Activated T-helper 2 cell treated with anti-CD3 and anti-CD28 coated beads, Interferon-gamma antibody, Interleukin-2, Interleukin-4, amounts not matched to agents 10 μg/mL and 5 μg/mL and 100 μg/mL, durations not matched to agents 14 hours and 24 hours and 36 hours (primary cell): ENCODE measurements at places on chromosomes 7 and 10. TPM values are rescaled to one million over a fixed set of nuclear protein-coding genes. Genes with fewer than 3 reads are reported as not detected.
A peak's percentile ranks its signal among the peaks of the same experiment; 100 is the strongest.

GRCh38 chr10:3172081-3172445, 519 bp downstream of the PITRM1 start:
- DNase-seq, result no peak
- H3K4me1 ChIP-seq, result peaks cover 7% of the 10 kb centered on the region
- H3K27ac ChIP-seq, result peak overlapping the region; percentile 86
- peak overlapping the region; percentile 90 for H3K4me3 ChIP-seq
- H3K27me3 ChIP-seq, result peaks cover 25% of the 10 kb centered on the region

DNA sequence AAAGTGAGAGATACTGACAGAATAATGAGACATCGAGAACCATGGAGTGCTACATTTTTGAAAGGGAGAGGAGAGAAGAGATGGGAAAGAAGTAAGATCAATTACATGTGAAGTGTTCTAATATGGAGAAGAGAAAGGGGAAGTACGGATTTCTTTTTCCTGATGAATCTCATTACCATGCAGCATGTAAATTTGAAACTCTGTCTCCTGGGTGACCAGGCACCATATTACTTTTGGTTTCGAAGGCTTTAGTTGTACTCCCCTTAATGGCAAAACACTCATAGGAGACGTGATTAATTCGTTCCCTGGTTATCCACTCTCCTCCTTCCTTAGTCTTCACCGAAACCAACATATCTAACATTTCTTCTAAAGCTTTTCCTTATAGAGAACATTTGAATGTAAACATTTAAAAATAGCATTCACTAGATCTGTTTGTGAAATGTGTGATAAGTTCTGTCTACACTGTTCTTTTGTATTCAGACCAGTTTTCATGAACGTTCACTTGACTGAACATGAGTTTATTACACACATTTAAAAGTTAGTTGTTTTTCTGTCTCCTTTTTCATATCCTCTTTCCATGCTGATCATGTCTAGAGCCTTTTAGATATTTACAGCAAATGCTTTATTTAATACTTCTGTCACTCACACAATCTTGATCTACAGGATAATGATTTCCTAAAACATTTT, 80.2 kb upstream of the MSRB2 start:
- no peaks in the 10 kb centered on the region for H3K36me3 ChIP-seq
- no peak overlapping the region for H3K27ac ChIP-seq
- no peaks in the 10 kb centered on the region for H3K4me1 ChIP-seq
- DNase-seq, result no peak
- H3K27me3 ChIP-seq, result peaks cover 15% of the 10 kb centered on the region

- no peak overlapping the region for H3K4me3 ChIP-seq
- H3K36me3 ChIP-seq, result no peaks in the 10 kb centered on the region
- no peaks in the 10 kb centered on the region for H3K4me1 ChIP-seq
- H3K27me3 ChIP-seq, result peaks cover 4% of the 10 kb centered on the region
- H3K27ac ChIP-seq, result no peak overlapping the region
Measured at GRCh38 chr10:27710014-27710413, 35.6 kb downstream of the MKX start.

DNA sequence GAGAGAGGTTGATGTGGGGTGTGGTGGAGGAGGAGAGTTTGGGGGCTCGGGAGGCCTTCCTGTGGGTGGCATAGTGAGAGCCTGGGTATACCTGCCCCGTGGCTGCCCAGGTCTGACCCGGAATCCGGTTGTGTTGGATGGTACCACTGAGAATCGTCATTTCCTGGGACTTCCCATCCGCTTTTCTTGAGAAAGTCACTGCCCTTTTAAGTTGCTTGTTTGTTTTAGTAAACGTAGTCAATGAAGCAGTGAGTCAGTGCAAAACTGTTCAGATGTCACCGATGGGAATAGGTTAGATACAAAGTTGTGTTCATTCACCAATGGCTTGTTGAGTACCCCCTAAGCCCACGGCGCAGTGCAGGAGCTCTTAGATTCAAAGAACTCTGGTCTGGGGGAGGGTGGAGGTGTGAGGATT, 285.8 kb downstream of the CAMK1D start:
- DNase-seq, result peak; percentile 25
- peak overlapping the region; percentile 97 for H3K27ac ChIP-seq
- H3K4me3 ChIP-seq, result peak overlapping the region; percentile 45
- H3K4me1 ChIP-seq, result peaks cover 48% of the 10 kb centered on the region
- no peaks in the 10 kb centered on the region for H3K36me3 ChIP-seq

GRCh38 chr7:140744005-140744404, 47.5 kb downstream of the NDUFB2 start:
- peaks cover 26% of the 10 kb centered on the region for H3K36me3 ChIP-seq
- no peak for DNase-seq
- H3K4me3 ChIP-seq, result no peak overlapping the region
- no peaks in the 10 kb centered on the region for H3K27me3 ChIP-seq
- no peaks in the 10 kb centered on the region for H3K4me1 ChIP-seq
- H3K27ac ChIP-seq, result no peak overlapping the region

DNA sequence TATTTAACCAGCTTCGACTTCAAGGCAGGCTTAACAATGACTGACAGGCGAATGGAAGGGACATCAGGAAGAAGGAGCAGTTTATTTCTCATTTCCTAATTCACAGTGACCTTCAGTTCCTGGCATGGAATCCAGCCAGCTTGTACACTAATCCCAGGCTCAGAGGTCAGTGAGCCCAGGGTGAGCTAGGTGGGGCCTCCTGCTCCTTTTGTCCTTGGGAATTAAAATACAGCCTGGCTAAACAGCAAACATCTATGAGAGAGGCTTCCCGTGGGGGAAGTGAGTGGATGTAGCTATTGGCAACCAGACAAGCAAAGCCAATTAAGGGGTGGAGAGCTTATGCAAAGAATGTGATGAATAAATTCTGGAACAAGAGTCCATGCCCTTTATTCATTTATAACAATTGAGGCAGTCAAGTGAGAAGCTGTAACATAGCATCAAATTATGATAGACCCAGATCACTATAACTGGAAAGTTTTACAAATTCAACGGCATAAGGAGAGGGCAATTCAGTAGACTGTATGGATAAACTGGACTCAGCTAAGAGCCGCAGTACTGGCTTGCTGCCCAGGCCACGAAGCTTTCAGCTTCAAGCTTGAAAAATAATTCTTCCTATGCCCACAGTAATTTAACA, 57.1 kb downstream of the STK17A start:
- H3K27ac ChIP-seq, result no peak overlapping the region
- peaks cover 79% of the 10 kb centered on the region for H3K36me3 ChIP-seq
- no peaks in the 10 kb centered on the region for H3K27me3 ChIP-seq
- peaks cover 34% of the 10 kb centered on the region for H3K4me1 ChIP-seq
- DNase-seq, result no peak
- no peak overlapping the region for H3K4me3 ChIP-seq

- peaks cover 35% of the 10 kb centered on the region for H3K4me1 ChIP-seq
- no peak overlapping the region for H3K4me3 ChIP-seq
- H3K27me3 ChIP-seq, result peaks cover 30% of the 10 kb centered on the region
- H3K36me3 ChIP-seq, result no peaks in the 10 kb centered on the region
Measured at GRCh38 chr7:29281782-29282541, 87.4 kb downstream of the CHN2 start.

DNA sequence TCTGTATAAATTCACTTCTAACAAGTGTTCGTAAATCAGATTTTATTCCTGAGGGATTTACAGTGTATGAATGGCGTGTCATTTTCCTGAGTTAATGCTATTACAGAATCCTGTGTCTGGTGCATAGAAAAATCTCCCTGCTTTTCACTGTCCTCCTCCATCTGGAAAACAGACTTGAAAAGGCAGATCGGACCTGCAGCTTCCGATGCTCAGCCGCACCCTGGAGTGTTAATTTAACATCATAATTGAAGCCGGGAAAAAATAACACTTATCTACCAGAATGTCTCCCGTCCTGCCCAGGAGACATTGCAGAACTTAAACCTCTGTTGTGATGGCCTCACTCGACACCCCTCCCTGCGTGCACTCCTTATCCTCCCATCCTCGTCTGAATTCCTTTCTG, 442.1 kb upstream of the FOXK1 start:
- no peaks in the 10 kb centered on the region for H3K27me3 ChIP-seq
- no peak overlapping the region for H3K27ac ChIP-seq
- H3K4me3 ChIP-seq, result no peak overlapping the region
- H3K36me3 ChIP-seq, result no peaks in the 10 kb centered on the region
- H3K4me1 ChIP-seq, result no peaks in the 10 kb centered on the region

DNA sequence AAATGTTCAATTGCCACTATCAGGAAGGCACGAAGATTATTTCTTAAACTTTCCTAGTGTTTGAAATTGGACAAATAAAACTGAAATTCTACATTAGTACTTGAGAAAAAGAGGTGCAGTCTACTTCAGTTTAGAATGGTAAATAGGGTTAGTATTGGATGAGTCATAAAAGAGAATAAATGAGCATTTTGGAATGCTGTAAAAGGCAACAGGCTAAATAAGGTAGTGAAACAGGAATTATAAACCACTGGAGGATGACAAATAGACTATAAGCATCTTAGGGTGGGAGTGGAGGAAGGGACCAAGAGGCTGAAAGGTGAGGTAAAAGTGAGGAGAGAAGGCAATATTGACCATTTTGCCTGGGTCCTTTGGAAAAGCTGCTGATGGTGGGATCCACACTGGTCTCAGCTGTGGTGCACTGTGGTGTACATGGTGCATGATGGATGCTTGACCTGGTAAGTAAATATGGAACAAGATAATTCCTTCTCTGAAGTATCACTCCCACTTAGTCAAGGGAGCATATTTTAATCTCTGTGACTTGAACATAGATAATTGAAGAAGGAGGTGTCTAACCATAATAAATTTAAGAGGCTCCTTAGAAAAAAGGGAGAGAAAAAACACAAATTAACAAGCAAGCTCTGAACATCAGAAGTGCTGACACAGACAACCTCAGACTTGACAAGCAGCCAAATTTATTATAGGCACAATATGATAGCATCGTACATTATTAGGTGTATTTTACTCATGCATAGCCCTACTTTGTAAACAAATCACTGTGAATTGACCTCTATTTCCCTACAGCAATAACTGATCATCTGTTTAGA, 76.4 kb upstream of the SCIN start:
- DNase-seq, result no peak
- no peak overlapping the region for H3K27ac ChIP-seq
- H3K27me3 ChIP-seq, result peaks cover 2% of the 10 kb centered on the region
- H3K4me1 ChIP-seq, result no peaks in the 10 kb centered on the region
- no peaks in the 10 kb centered on the region for H3K36me3 ChIP-seq
- H3K4me3 ChIP-seq, result no peak overlapping the region

- no peak for DNase-seq
- no peak overlapping the region for H3K27ac ChIP-seq
- no peaks in the 10 kb centered on the region for H3K4me1 ChIP-seq
- H3K4me3 ChIP-seq, result no peak overlapping the region
- H3K27me3 ChIP-seq, result peaks cover 5% of the 10 kb centered on the region
- H3K36me3 ChIP-seq, result no peaks in the 10 kb centered on the region
Measured at GRCh38 chr7:43248961-43249822, 136.7 kb downstream of the HECW1 start.

- H3K27me3 ChIP-seq, result no peaks in the 10 kb centered on the region
- H3K4me3 ChIP-seq, result no peak overlapping the region
- peaks cover 33% of the 10 kb centered on the region for H3K36me3 ChIP-seq
- DNase-seq, result no peak
- H3K27ac ChIP-seq, result no peak overlapping the region
Measured at GRCh38 chr7:157272351-157273207, 64.2 kb upstream of the DNAJB6 start.

- no peak overlapping the region for H3K27ac ChIP-seq
- H3K27me3 ChIP-seq, result no peaks in the 10 kb centered on the region
- no peaks in the 10 kb centered on the region for H3K36me3 ChIP-seq
- no peaks in the 10 kb centered on the region for H3K4me1 ChIP-seq
- no peak for DNase-seq
Measured at GRCh38 chr10:117928741-117929140, 118.0 kb downstream of the RAB11FIP2 start.

DNA sequence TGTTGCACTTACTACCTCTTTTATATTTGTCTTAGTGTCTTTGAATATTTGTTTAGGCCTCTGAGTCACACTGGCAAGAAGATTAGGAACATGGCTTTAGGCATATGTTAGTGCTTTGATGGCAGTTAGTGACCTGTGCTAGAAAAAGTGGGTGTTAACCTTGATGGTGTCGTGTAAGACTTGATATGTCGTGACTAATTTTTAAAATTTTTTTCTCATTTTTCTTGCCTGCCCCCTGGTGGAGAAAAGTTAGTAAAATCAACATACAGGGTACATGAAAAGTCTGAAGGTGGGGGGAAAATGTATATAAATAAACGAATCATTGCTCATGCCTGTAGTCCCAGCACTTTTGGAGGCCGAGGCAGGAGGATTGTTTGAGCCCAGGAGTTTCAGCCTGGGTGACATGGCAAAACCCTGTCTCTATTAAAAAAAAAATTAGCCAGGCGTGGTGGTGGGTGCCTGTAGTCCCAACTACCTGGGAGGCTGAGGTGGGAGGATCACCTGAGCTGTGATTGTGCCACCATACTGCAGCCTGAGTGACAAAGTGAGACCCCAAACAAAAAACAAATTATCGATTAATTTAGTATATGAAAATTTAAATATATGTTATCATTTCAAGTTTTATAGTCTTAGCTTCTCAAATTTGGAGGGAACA, 44.6 kb downstream of the TAX1BP1 start:
- no peak overlapping the region for H3K27ac ChIP-seq
- peaks cover 45% of the 10 kb centered on the region for H3K36me3 ChIP-seq
- H3K27me3 ChIP-seq, result no peaks in the 10 kb centered on the region
- H3K4me1 ChIP-seq, result peaks cover 18% of the 10 kb centered on the region
- DNase-seq, result no peak

DNA sequence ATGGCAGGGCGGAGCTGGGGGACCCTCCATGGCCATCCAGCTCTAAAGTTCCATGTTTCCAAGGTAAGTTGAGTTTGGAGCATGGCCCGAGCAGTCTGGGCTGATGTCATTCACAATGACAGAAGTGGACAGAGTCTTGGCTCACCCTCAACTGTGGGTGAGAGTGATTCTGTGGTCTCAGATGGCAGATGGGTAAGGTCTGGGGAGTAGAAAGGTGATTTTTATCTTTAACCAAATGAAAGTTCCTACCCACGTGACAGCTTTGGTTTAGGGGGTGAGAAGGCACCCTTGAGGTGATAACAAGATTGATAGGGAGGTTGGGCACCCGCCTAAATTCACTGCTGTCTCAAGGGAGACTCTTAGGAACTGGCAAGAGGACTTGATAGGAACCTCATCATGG, 57.6 kb upstream of the PDZD8 start:
- no peaks in the 10 kb centered on the region for H3K36me3 ChIP-seq
- H3K27me3 ChIP-seq, result peaks cover 2% of the 10 kb centered on the region
- H3K4me1 ChIP-seq, result no peaks in the 10 kb centered on the region

TFR2 gene
- total RNA-seq, result 16.7 and 19.7 TPM in 2 replicates

MRLN gene
- total RNA-seq, result not detected in 2 replicates

CUBN gene
- total RNA-seq, result 0.11 and 0.30 TPM in 2 replicates

NPY gene
- not detected in 2 replicates for total RNA-seq

PRF1 gene
- 67.7 and 69.6 TPM in 2 replicates for total RNA-seq

HTRA1 gene
- not detected in 2 replicates for total RNA-seq
